ENCODE measurements at places on chromosomes 2 and 18. TPM values are rescaled to one million over a fixed set of nuclear protein-coding genes. Genes with fewer than 3 reads are reported as not detected.

DNA sequence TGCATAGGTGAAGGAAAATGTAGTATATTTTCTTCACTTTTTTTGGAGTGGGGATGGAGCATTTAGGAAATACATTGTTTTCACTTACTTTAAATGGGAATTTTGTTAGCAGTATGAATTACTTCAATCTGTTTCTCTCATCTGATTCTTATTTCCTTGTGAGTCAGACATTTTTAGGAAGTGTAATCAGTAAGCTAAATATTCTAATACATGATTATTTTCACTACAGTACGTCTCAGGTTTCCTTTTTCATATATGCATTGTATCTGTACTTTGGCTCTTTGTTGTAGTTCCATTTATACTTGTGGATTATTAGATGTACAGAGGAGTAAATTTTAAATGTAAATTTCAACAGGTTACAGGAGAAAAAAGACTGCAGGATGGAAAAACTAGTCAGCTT lies 27.9 kb downstream of the GPD2 start:
- H3K4me3 ChIP-seq: no peak overlapping the region
- no peaks in the 10 kb centered on the region for H3K27me3 ChIP-seq
- H3K27ac ChIP-seq: no peak overlapping the region
- H3K4me1 ChIP-seq: peaks cover 28% of the 10 kb centered on the region
- no peak for DNase-seq
- no peaks in the 10 kb centered on the region for H3K36me3 ChIP-seq

- H3K4me3 ChIP-seq: no peak overlapping the region
- no peak overlapping the region for H3K27ac ChIP-seq
- no peaks in the 10 kb centered on the region for H3K27me3 ChIP-seq
- DNase-seq: no peak
Observed at GRCh38 chr2:144645083-144645778, 125.3 kb upstream of the ZEB2 start.

NEU4 gene
- 22.0 TPM for total RNA-seq

RHBDD1 gene
- total RNA-seq: 17.3 TPM

- DNase-seq: no peak
- H3K4me3 ChIP-seq: no peak overlapping the region
- no peak overlapping the region for H3K27ac ChIP-seq
- no peaks in the 10 kb centered on the region for H3K36me3 ChIP-seq
Observed at GRCh38 chr18:30888344-30888743, 154.2 kb downstream of the DSC3 start.

DNA sequence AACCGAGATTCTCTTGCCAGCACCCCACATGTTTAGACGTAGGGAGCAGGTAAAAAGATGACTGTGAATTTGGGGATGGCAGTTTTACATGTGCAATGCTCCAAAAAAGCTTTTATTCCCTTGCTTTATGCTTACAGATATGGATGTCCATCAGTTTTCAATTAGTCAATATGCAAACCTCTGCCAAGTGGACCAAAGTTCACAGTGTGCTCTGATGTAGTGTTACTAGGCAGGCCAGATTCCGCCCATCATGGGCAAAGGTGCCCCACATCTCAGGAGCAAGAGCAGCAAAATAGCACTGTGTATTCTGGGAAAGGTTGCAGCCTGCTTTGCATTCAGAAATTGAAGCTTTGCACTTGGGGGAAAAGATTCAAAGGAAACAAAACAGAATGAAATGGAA lies 329.7 kb upstream of the ZEB2 start:
- H3K36me3 ChIP-seq: no peaks in the 10 kb centered on the region
- DNase-seq: no peak
- no peak overlapping the region for H3K4me3 ChIP-seq
- H3K27me3 ChIP-seq: no peaks in the 10 kb centered on the region
- H3K27ac ChIP-seq: no peak overlapping the region

UGT1A4 gene
- not detected for total RNA-seq

DNA sequence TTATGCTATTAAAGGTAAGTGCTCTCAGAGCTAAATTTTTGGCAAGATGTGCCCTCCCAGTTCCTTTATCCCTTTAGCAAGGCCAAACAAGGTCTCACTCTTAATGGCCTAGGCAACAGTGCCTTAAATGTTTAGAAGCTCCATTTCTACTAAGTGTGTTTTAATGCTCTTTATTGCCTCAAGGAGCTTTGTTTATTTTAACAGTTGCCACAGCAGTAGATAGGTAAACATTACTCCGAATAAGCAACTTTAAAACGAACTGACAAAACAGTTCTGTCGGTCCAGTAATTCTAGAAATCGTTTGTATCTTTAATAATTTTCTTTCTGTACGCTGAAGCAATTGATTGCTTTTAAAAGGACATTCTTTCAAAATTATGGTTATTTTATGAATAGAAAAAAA lies 74.5 kb downstream of the PIEZO2 start:
- no peak overlapping the region for H3K27ac ChIP-seq
- no peaks in the 10 kb centered on the region for H3K4me1 ChIP-seq
- H3K27me3 ChIP-seq: no peaks in the 10 kb centered on the region
- H3K36me3 ChIP-seq: no peaks in the 10 kb centered on the region
- H3K4me3 ChIP-seq: no peak overlapping the region
- no peak for DNase-seq

GRCh38 chr2:99827296-99827999 lies 314.9 kb downstream of the AFF3 start:
- no peaks in the 10 kb centered on the region for H3K27me3 ChIP-seq
- H3K36me3 ChIP-seq: no peaks in the 10 kb centered on the region
- no peak overlapping the region for H3K4me3 ChIP-seq
- DNase-seq: no peak

LONRF2 gene
- total RNA-seq: 7.0 TPM

SIX2 gene
- total RNA-seq: 13.5 TPM

DNA sequence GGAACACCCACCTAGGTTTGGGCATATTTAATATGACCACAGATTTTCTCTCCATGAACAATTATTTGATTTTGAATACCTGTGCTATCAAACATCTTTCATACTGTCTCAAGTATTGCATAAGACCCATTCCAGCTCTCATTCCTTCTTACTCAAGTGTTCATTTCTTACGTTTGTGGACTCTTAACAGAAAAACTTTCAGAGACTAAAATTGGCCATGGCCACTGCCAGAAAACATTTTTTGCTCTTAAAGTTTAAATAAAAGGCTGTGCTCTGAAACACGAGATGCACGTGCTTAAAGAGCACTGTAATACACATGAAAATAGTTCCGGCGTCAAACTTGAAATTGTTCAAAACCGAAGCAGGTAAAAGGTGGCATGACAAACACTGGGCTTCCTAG lies 89.3 kb downstream of the LIMS1 start:
- no peak overlapping the region for H3K27ac ChIP-seq
- H3K4me3 ChIP-seq: no peak overlapping the region
- peaks cover 42% of the 10 kb centered on the region for H3K4me1 ChIP-seq
- no peak for DNase-seq
- no peaks in the 10 kb centered on the region for H3K36me3 ChIP-seq

ITPRIPL1 gene
- total RNA-seq: 1.6 TPM

TMEM150A gene
- total RNA-seq: 25.7 TPM

POTEF gene
- not detected for total RNA-seq

GRCh38 chr2:231185050-231185725 lies 13.2 kb upstream of the ARMC9 start:
- no peak overlapping the region for H3K4me3 ChIP-seq
- no peaks in the 10 kb centered on the region for H3K36me3 ChIP-seq
- H3K27me3 ChIP-seq: no peaks in the 10 kb centered on the region
- peak overlapping the region; percentile 100 for H3K27ac ChIP-seq
- peaks cover 77% of the 10 kb centered on the region for H3K4me1 ChIP-seq

- H3K4me3 ChIP-seq: no peak overlapping the region
- H3K4me1 ChIP-seq: peaks cover 26% of the 10 kb centered on the region
- H3K36me3 ChIP-seq: no peaks in the 10 kb centered on the region
- H3K27ac ChIP-seq: no peak overlapping the region
- H3K27me3 ChIP-seq: peaks cover 66% of the 10 kb centered on the region
- DNase-seq: no peak
Observed at GRCh38 chr2:174330945-174331594, 3.7 kb upstream of the SP9 start.

GRCh38 chr2:231494669-231495068 lies 30.4 kb upstream of the NCL start:
- H3K27ac ChIP-seq: no peak overlapping the region
- no peaks in the 10 kb centered on the region for H3K27me3 ChIP-seq
- no peak overlapping the region for H3K4me3 ChIP-seq
- DNase-seq: no peak
- no peaks in the 10 kb centered on the region for H3K36me3 ChIP-seq
- no peaks in the 10 kb centered on the region for H3K4me1 ChIP-seq

GRCh38 chr2:140338795-140339194 lies 1558.6 kb upstream of the NXPH2 start:
- DNase-seq: no peak
- H3K27ac ChIP-seq: no peak overlapping the region
- H3K36me3 ChIP-seq: no peaks in the 10 kb centered on the region
- no peaks in the 10 kb centered on the region for H3K27me3 ChIP-seq
- H3K4me1 ChIP-seq: no peaks in the 10 kb centered on the region

UGT1A6 gene
- not detected for total RNA-seq

DNA sequence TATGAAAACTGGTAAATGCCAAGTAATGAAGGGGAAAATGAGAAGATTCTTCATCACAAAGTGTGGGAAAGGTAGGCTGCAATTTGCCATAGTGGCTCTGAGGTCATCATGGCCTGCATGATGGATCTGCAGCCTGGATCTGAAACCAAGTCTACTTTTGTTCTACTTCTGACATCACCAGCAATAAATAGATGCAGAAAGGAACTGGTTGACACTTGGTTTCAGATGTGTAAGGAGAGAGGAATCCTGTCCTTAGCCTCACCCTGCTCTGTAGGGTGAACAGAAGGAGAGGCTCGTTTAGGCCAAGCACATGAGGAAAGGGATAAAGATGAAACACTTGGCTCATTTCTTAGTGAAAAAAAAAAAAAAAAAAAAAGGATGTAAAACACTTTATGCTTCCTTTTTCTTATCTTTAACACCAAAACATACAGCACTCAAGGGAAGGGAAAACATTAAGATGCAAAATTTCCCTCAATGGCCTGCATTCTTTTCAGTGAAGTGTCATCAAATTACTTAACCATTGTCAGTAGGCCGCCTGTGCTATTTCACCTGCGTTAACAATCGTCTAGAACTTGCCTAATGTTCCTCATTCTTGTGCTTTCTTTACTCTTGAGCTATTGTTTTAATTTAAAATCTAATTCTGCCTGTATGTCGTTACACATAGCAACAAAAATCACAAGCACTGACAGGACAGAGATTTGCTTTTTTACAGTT lies 3.9 kb downstream of the NEB start:
- no peak overlapping the region for H3K27ac ChIP-seq
- H3K4me1 ChIP-seq: no peaks in the 10 kb centered on the region
- DNase-seq: no peak
- no peak overlapping the region for H3K4me3 ChIP-seq

GRCh38 chr18:76491776-76492668 lies 3.0 kb downstream of the ZNF516 start:
- H3K27ac ChIP-seq: peak overlapping the region; percentile 69
- peaks cover 3% of the 10 kb centered on the region for H3K4me1 ChIP-seq
- no peaks in the 10 kb centered on the region for H3K27me3 ChIP-seq

TGFBRAP1 gene
- 26.0 TPM for total RNA-seq

GRCh38 chr18:5410582-5410981 lies 115.1 kb upstream of the ZBTB14 start:
- no peaks in the 10 kb centered on the region for H3K27me3 ChIP-seq
- DNase-seq: no peak
- no peak overlapping the region for H3K4me3 ChIP-seq
- no peaks in the 10 kb centered on the region for H3K4me1 ChIP-seq
- H3K36me3 ChIP-seq: no peaks in the 10 kb centered on the region

DNA sequence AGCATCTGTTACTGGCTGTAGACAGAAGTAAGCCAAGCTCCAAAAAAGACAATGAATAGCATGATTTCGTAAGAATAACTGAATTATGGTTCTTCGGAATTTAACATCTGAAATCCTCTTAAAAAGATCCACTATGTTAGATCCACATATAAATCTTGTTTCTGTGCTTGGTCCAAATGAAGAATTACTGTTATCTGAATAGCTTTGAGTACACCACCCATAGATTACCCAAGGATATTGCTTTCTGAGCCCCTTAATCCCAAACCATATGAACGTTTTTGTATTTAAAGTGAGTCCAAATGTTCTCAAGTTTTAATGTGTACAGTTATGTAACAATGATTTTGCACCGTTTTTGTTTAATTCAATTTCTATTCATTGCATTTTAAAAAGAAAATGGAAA lies 124.9 kb downstream of the DSC3 start:
- no peak overlapping the region for H3K27ac ChIP-seq
- H3K27me3 ChIP-seq: no peaks in the 10 kb centered on the region
- DNase-seq: no peak
- no peaks in the 10 kb centered on the region for H3K4me1 ChIP-seq
- H3K36me3 ChIP-seq: no peaks in the 10 kb centered on the region
- H3K4me3 ChIP-seq: no peak overlapping the region

DNA sequence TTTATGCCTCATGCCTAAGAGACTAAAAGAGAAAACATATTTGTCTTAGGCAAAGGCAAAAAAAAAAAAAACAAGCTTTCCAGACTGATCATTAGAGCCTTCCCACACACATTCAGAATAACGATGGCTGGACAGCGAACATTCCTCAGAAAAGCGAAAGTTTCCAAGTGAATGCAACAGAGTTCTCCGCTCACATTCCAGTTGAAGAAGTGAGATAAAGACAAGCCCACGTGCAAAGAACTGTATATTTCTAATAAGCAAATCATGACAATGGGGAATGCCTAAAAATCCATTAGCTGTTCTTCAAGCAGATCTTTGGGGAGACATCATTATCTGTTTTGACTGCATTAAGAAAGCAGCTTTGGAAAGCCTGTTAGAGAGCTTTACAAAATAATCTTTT lies 347.9 kb downstream of the METTL4 start:
- no peak for DNase-seq
- no peaks in the 10 kb centered on the region for H3K4me1 ChIP-seq
- H3K36me3 ChIP-seq: no peaks in the 10 kb centered on the region
- no peaks in the 10 kb centered on the region for H3K27me3 ChIP-seq
- peak overlapping the region; percentile 43 for H3K4me3 ChIP-seq
- H3K27ac ChIP-seq: no peak overlapping the region

DNA sequence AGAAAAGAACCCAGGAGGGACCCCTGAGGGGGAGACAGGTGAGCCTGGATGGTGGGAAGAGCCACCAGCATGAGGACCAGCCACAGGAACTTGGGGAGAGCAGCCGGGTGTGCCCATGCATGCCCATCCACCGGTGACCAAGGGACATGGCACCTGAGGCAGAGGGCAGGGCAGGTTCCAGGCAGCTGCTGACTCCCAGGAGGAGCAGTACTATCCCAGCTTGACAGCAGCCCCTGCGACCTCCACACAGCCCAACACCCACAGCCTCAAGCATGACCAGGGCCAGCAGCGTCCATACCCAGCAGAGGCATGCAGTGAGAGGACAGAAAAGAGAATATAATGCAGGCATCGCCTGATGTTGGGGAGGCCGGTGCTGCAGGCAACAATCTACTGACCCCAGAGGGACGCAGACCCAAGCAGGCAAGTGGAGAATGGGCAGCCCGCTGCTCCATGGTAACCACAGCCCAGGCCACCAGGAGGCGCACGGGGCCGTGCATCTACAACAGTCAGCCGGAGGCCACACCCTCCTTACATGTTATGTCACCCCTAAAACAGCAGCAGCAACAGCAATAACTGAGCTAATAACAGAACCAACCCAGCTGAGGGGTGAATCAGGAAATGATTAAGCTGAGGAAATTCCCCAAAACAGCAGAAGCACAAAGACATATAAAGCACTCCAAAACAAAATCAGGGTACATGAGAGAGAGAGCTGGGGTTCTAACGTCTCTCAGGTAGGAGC lies 44.1 kb downstream of the ANKMY1 start:
- DNase-seq: peak; percentile 38
- no peak overlapping the region for H3K4me3 ChIP-seq
- H3K27ac ChIP-seq: no peak overlapping the region
- peaks cover 7% of the 10 kb centered on the region for H3K36me3 ChIP-seq

Data from thoracic aorta (tissue), 2 donors.